ENCODE measurements at places on chromosomes 1 and 21. TPM values are rescaled to one million over a fixed set of nuclear protein-coding genes. Genes with fewer than 3 reads are reported as not detected.
A peak's percentile ranks its signal among the peaks of the same experiment; 100 is the strongest.

DNA sequence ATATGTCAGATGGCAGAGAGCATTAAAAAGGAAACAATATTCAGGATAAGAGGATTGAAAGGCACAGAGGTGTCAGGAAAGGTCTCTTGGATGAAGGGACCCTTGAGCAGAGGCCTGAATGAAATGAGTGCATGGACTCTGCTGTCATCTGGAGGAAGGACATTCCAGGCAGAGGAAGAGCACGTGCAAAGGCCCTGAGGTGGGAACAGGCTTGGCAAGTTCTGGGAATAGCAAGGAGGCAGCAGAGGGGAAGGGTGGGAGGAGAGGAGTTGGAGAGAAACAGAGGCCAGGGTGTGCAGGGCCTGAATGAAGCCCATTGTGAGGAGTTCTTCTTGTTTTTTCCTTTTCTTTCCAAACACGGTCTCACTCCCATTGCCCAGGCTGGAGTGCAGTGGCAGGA lies 59.0 kb upstream of the RUNX3 start:
- H3K36me3 ChIP-seq, result no peaks in the 10 kb centered on the region
- no peaks in the 10 kb centered on the region for H3K4me1 ChIP-seq
- H3K27ac ChIP-seq, result no peak overlapping the region
- H3K4me3 ChIP-seq, result no peak overlapping the region
- no peak for DNase-seq

DNA sequence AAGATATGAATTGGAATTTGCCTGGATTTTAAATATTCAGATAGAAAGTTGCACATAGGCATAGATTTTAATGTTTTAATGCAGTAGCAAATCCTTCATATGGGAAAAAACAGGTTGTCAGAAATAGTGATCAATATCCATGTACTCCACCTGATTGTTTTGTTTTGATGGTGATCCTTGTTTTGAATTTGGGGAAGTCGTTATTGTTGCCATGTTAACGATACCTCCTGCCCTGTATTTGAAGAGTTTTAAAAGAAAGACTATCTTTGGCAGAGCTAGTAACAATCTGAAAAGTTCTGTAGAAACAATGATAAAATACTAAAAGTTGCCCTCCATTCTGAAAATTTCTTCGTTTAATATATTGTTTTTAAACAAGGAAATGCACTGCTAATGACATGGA lies 1.1 kb downstream of the CEP350 start:
- H3K4me1 ChIP-seq, result peaks cover 8% of the 10 kb centered on the region
- no peaks in the 10 kb centered on the region for H3K27me3 ChIP-seq
- H3K36me3 ChIP-seq, result peaks cover 22% of the 10 kb centered on the region
- peak overlapping the region; percentile 73 for H3K4me3 ChIP-seq

DNA sequence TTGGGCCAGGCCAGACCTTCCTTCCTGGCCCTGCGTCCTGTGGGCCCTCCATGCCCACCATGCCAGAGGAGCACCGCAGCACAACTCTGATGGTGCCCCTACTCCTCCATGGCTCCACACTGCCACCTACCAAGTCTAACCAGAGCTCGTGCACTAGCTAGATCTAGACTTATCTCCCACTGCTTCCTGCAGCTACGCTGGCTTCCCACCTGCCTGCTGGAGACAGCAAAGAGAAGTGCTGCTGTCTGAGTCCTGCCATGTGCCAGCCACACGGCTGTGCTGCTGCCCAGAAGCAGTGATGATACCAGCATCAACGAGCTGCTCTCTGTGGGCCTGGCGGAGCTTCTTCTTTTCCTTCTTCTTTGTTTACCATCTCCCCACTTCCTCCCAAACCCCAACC lies 4.5 kb downstream of the GUCA2B start:
- peaks cover 10% of the 10 kb centered on the region for H3K27me3 ChIP-seq
- no peak overlapping the region for H3K27ac ChIP-seq
- no peaks in the 10 kb centered on the region for H3K36me3 ChIP-seq
- DNase-seq, result no peak
- no peak overlapping the region for H3K4me3 ChIP-seq
- H3K4me1 ChIP-seq, result peaks cover 14% of the 10 kb centered on the region

The ATP5PF gene
- 95.2 TPM for total RNA-seq

The RXRG gene
- not detected for total RNA-seq

DNA sequence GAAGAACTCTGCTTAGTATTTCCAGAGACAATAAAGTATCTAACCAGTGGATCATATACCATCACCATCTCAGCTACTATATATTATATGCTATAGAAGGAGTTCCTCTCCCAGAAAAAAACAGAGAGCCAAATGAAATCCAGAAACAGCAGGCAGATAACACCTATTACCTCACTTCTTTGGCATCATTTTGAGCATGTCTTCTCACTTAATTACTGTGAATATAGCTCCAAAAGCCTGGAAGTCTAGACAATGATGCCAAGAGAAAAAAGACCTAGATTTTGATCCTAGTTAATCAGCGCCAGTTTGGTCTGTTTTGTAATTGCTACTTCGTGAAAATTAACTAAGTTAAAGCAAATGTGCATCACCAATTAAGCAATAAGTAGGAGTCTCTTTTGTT lies 131.3 kb downstream of the EIF4G3 start:
- H3K36me3 ChIP-seq, result no peaks in the 10 kb centered on the region
- H3K27ac ChIP-seq, result no peak overlapping the region
- no peaks in the 10 kb centered on the region for H3K4me1 ChIP-seq
- no peaks in the 10 kb centered on the region for H3K27me3 ChIP-seq
- no peak for DNase-seq

The PLPP3 gene
- total RNA-seq, result 17.4 TPM
